Thyroid gland (tissue), 4 donors: ENCODE measurements at places on chromosomes 6 and 20. TPM values are rescaled to one million over a fixed set of nuclear protein-coding genes. Genes with fewer than 3 reads are reported as not detected.

- DNase-seq: no peak
Measured at GRCh38 chr20:33474963-33475362, 14.9 kb upstream of the CBFA2T2 start.

- DNase-seq: no peak
Measured at GRCh38 chr6:149140910-149141290, 176.6 kb upstream of the TAB2 start.

GRCh38 chr6:2980465-2980855 is 9.1 kb upstream of the SERPINB6 start:
- DNase-seq: no peak

Gene CST4
- total RNA-seq: 3.0 TPM

- no peak for DNase-seq
Measured at GRCh38 chr20:40958598-40958997, 70.0 kb upstream of the TOP1 start.
